ENCODE measurements at places on chromosomes 13 and 19.
A peak's percentile ranks its signal among the peaks of the same experiment; 100 is the strongest.

- peak; percentile 92 for DNase-seq
Observed at GRCh38 chr13:83449668-83450395, 432.4 kb downstream of the SLITRK1 start.

GRCh38 chr13:49436890-49437289 lies 7.0 kb downstream of the CAB39L start:
- DNase-seq: peak; percentile 59

- peak; percentile 30 for DNase-seq
Observed at GRCh38 chr19:15187026-15188007, 13.5 kb downstream of the NOTCH3 start.

DNA sequence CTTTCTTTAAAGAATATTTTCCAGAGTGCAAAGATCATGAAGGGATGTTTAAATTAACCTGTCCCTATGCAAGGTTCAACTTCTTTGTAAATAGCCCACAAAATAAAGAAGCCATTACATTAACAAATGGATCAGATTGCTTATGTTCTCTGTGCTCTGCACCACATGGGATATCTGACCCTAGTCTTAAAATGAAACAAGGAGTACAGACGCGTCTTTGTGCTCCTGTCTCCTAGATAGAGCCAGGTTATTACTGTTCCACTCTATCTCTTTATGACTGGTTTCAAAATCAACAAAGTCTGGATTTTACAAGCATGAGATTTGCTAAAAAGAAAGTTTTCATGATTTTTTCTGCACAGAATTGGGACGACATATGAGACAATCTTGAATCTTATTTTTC lies 339.4 kb downstream of the KLF12 start:
- DNase-seq: no peak

- no peak for DNase-seq
Observed at GRCh38 chr13:32582991-32583390, 3.3 kb upstream of the PDS5B start.

- peak; percentile 96 for DNase-seq
Observed at GRCh38 chr13:35512271-35512920, 35.9 kb upstream of the MAB21L1 start.

- DNase-seq: no peak
Observed at GRCh38 chr13:60047918-60048317, 115.8 kb downstream of the DIAPH3 start.

- DNase-seq: no peak
Observed at GRCh38 chr19:44232867-44233266, 20.5 kb downstream of the ZNF227 start.

DNA sequence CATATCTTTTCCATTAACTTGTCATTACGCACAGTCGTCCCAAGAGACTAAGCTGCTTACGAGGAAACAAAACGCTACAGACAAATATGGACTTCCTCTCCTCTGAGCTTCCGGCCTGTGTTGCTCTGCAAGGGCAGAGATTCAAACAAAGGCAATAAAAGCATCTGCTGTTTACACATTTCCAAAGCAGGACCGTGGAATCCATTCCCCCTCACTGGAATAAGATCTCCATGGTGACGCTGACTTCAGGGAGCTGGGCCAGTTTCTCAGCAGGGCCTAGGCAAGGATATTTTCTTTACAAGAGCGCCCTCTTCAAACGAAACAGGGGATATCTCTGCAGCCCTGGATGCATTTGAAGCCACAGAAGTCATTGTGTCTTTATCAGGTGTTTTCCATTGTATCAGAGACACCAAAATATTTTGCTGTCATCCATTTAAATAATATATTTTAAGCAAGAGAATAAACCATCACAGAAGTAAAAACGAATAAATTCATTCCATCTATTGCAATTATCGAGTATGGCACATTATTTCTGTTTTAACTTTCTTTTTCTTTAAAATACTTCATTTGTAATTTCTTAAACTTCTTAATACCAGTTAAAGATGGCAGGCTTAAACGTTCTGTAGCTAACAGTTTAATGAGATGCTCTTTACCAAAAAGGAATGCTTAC lies 177.5 kb downstream of the DCLK1 start:
- peak; percentile 85 for DNase-seq

- DNase-seq: no peak
Observed at GRCh38 chr19:15422296-15423075, 3.7 kb upstream of the AKAP8L start.

DNA sequence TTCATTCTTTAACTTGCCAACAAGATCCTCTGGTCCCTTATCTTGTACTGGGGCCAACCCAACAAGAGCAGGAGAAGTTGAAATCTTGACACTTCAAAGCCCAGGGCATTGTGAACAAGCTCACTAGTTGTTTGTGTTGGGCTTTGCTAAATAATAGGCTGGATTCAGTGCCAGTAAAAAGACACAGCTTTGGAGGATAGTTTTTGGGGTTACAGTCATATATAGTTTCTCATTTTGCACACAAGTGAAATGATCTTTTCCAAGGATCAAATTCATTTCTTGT lies 30.3 kb upstream of the LRCH1 start:
- DNase-seq: no peak

Measured in ELR (cell line).